M059J (cell line): ENCODE measurements at places on chromosomes 6 and 20. TPM values are rescaled to one million over a fixed set of nuclear protein-coding genes. Genes with fewer than 3 reads are reported as not detected.

NMBR gene
- 0.30 TPM in 1 of 2 replicates, not detected in the other for total RNA-seq

WFDC2 gene
- total RNA-seq: not detected in 2 replicates

CD93 gene
- total RNA-seq: 0.96 and 1.5 TPM in 2 replicates

MLN gene
- total RNA-seq: not detected in 2 replicates

ECT2L gene
- total RNA-seq: not detected in 2 replicates

MUC22 gene
- total RNA-seq: not detected in 2 replicates

MATN4 gene
- not detected in 2 replicates for total RNA-seq

EYA4 gene
- total RNA-seq: 8.2 and 12.0 TPM in 2 replicates

RCAN2 gene
- total RNA-seq: 2.3 and 2.7 TPM in 2 replicates

PLN gene
- 0.05 TPM in 2 replicates for total RNA-seq

SOD2 gene
- total RNA-seq: 73.2 and 108 TPM in 2 replicates

OOEP gene
- total RNA-seq: not detected in 2 replicates

GPR63 gene
- total RNA-seq: not detected in 2 replicates

FOXS1 gene
- total RNA-seq: 0.12 TPM in 1 of 2 replicates, not detected in the other

LBP gene
- total RNA-seq: 0.22 TPM in 1 of 2 replicates, not detected in the other

SLC16A10 gene
- total RNA-seq: 1.7 and 2.1 TPM in 2 replicates

SLC2A10 gene
- total RNA-seq: 27.6 and 28.5 TPM in 2 replicates

KCNG1 gene
- 2.4 and 4.5 TPM in 2 replicates for total RNA-seq

OXT gene
- total RNA-seq: not detected in 2 replicates
